Osteocyte (in vitro differentiated cells): ENCODE measurements at places on chromosomes 12 and 14. TPM values are rescaled to one million over a fixed set of nuclear protein-coding genes. Genes with fewer than 3 reads are reported as not detected.
A peak's percentile ranks its signal among the peaks of the same experiment; 100 is the strongest.

The MTHFD1 gene
- total RNA-seq: 77.8 and 79.3 TPM in 2 replicates

The GRIP1 gene
- 4.6 and 9.1 TPM in 2 replicates for total RNA-seq

The RFLNA gene
- total RNA-seq: 0.91 and 1.4 TPM in 2 replicates

The CLEC2B gene
- not detected in 2 replicates for total RNA-seq

The LHX5 gene
- not detected in 2 replicates for total RNA-seq

DNA sequence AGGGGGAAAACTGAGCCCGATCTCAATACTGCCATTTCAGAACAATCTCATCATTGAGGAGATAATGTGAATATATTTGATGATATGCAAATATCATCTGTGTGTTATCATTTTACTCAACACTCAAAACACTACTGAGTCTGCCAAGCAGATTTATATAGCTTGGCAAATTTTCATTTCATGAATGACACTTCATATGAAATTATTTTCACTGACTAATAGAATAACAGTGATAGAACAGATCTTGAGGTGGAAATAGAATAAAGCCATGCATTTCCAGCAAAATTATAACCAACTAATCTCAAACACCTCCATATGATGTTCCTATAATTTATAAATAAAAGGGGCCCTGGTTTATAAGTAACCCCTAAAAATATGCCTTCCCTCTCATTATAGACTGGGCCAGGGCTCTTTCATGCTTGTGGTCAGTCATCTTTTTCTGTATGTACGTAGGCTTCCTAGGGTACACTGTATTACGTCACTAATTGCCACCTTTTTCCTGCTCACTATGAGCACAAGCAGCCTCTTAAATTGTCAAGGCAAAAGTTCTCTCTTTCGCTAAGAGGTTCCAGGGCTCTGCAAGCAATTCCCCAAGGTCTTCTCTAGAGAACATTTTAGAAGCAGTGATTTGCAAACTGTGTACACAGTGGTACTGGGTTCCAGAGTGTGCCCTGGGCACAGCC, 197.1 kb upstream of the FOXN3 start:
- H3K36me3 ChIP-seq: peaks cover 7% of the 10 kb centered on the region
- no peak overlapping the region for H3K27ac ChIP-seq
- peaks cover 37% of the 10 kb centered on the region for H3K4me1 ChIP-seq
- H3K4me3 ChIP-seq: no peak overlapping the region
- H3K27me3 ChIP-seq: no peaks in the 10 kb centered on the region

DNA sequence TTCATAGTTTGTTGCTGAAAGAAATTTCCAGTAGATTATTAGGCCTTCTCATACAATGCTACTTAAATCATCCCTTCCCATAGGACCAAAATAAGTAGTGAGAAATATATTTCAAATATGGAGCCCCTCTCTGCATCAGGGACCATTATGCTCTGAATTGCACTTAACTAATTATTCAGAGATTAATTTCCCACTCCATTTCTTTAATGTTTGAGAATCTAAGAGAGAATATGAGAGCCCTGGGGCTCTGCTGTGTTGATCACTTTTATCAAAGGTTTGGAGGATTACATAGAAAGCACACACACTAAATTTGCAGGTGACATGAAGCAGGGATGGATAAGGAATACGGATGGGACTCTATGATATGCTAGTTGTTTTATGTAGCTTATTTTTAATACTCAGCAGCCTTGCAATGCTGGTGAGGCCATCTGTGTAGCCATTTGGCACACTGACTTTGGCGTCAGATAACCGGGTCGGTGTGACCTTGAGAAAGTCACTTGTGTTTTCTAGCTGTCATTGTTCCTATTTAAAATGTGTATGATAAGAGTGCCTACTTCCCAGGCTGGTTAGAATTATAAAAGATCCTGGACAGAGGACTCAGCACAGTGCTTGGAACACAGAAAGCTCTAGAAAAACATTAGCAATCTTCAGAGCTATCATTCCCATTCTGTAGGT, 49.9 kb upstream of the FBXO21 start:
- no peak overlapping the region for H3K4me3 ChIP-seq
- H3K4me1 ChIP-seq: no peaks in the 10 kb centered on the region
- H3K27me3 ChIP-seq: peaks cover 3% of the 10 kb centered on the region
- DNase-seq: no peak

- H3K27me3 ChIP-seq: no peaks in the 10 kb centered on the region
- H3K4me1 ChIP-seq: peaks cover 11% of the 10 kb centered on the region
- H3K36me3 ChIP-seq: no peaks in the 10 kb centered on the region
- H3K4me3 ChIP-seq: no peak overlapping the region
- no peak overlapping the region for H3K27ac ChIP-seq
Measured at GRCh38 chr14:72704502-72704901, 189.4 kb downstream of the DPF3 start.

DNA sequence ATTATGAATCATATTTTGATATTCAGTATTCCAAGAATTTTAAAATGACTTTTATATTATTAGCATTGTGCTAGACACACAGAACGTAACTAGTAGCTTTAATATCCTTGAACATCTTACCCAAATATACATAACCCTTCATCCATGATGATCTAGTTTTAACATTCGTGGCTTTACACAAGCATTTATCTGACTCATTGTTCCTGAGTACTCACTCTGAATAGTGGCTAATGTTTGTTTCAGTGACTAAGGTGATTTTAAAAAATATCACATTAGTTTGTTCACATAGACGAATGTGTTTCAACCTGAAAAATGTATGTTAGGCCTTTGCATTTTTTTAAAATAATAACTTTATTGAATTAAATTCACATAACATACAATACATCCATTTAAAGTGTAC, 80.0 kb upstream of the PTPRQ start:
- no peak for DNase-seq
- peaks cover 2% of the 10 kb centered on the region for H3K36me3 ChIP-seq
- no peak overlapping the region for H3K27ac ChIP-seq
- H3K27me3 ChIP-seq: no peaks in the 10 kb centered on the region
- H3K4me1 ChIP-seq: no peaks in the 10 kb centered on the region
- no peak overlapping the region for H3K4me3 ChIP-seq

GRCh38 chr12:45429831-45430230, 213.9 kb downstream of the ANO6 start:
- DNase-seq: no peak
- no peak overlapping the region for H3K27ac ChIP-seq
- H3K4me1 ChIP-seq: peaks cover 12% of the 10 kb centered on the region
- no peaks in the 10 kb centered on the region for H3K27me3 ChIP-seq

DNA sequence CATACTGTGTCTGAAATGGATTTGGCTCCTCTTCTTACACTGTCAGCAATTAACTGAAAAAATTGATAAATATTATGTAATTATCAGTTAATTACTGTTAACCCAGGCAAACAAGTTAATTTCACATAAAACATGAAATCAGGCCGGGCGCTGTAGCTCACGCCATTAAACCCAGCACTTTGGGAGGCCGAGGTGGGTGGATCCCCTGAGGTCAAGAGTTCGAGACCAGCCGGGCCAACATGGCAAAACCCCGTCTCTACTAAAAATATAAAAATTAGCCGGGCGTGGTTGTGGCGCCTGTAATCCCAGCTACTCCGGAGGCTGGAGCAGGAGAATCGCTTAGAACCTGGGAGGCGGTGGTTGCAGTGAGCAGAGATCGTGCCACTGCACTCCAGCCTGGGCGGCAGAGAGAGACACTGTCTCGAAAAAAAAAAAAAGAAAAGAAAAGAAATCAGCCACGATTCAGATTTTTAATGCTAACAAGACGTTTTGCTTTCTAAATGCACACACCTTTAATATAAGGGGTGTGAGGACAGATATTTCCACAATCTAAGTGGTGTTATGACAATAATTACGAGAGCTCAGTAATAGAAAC, 473 bp upstream of the TMEM19 start:
- H3K27me3 ChIP-seq: no peaks in the 10 kb centered on the region
- no peaks in the 10 kb centered on the region for H3K36me3 ChIP-seq
- peaks cover 22% of the 10 kb centered on the region for H3K4me1 ChIP-seq
- peak overlapping the region; percentile 89 for H3K4me3 ChIP-seq

GRCh38 chr12:69513297-69513696, 43.1 kb downstream of the FRS2 start:
- no peak for DNase-seq
- peak overlapping the region; percentile 64 for H3K27ac ChIP-seq
- H3K27me3 ChIP-seq: no peaks in the 10 kb centered on the region
- no peak overlapping the region for H3K4me3 ChIP-seq
- H3K36me3 ChIP-seq: no peaks in the 10 kb centered on the region
- peaks cover 61% of the 10 kb centered on the region for H3K4me1 ChIP-seq

DNA sequence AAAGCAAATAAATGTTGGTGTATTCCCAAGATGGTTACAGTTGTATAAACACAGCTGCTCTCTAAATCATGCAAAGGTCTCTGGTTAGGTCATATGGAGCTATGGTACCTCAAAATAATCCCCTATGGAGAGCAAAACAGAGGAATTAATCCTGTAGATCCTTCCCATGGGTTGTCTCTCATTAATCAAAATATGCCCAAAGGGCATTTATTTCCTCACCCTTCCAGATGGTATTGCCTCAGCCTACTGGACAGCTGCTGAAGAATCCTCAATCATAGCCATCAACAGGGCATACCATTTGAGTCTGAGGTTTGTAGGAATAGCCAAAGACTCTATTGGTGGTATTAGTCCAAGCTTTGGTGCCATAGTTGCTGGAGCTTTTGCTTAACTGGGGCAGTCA, 360.9 kb downstream of the RPL10L start:
- H3K27ac ChIP-seq: no peak overlapping the region
- DNase-seq: no peak
- no peaks in the 10 kb centered on the region for H3K4me1 ChIP-seq
- H3K36me3 ChIP-seq: no peaks in the 10 kb centered on the region
- H3K27me3 ChIP-seq: no peaks in the 10 kb centered on the region

DNA sequence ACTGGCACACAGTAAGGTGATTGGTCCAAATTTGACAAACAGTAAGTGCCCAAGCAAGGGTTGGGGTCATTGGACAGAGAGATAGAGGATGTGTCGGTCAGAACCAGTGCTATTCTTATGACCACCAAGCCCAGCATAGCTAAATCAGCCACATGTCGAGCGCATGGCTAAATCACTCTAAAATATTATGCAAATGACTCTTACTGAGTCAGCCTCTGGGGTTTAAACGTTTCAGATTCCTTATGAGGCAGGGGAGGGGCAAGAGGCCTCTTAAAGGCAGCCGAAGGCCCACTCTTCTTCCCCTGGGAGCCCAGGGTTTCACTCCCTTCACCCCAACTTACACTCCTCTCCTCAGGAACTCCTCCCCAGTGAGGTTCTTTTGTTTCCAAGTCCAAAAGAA, 603 bp upstream of the ENDOU start:
- H3K27me3 ChIP-seq: no peaks in the 10 kb centered on the region
- peaks cover 37% of the 10 kb centered on the region for H3K4me1 ChIP-seq
- no peak overlapping the region for H3K4me3 ChIP-seq
- DNase-seq: no peak
